ENCODE measurements at places on chromosomes 6 and 20.

DNA sequence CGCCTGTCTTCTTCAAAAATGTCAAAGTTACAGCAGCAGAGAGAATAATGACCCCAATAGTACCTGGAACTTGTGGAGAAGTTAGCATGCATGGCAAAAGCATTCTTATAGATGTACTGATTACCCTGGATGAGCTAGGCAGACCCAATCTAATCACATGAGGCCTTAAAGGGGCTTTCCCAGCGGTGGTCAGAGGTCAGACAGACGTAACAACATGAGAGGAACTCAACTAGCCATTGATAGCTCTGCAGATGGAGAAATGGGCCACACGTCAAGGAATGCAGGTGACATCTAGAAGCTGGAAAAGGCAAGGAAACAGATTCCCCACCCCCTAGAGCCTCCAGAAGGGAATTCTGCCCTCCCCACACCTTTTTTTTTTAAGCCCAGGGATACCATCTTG is 156.8 kb upstream of the ARID1B start:
- no peaks in the 10 kb centered on the region for H3K36me3 ChIP-seq
- H3K27ac ChIP-seq = no peak overlapping the region
- no peaks in the 10 kb centered on the region for H3K27me3 ChIP-seq
- no peak for DNase-seq

- no peak for DNase-seq
- peaks cover 9% of the 10 kb centered on the region for H3K36me3 ChIP-seq
- no peak overlapping the region for H3K27ac ChIP-seq
- no peaks in the 10 kb centered on the region for H3K27me3 ChIP-seq
These were observed 25.0 kb downstream of the IL22RA2 start for GRCh38 chr6:137148306-137149034.

- no peak for DNase-seq
- no peak overlapping the region for H3K27ac ChIP-seq
- H3K27me3 ChIP-seq = peaks cover 3% of the 10 kb centered on the region
- no peaks in the 10 kb centered on the region for H3K4me1 ChIP-seq
These were observed 30.2 kb downstream of the PSMG4 start for GRCh38 chr6:3288711-3289663.

GRCh38 chr6:111038534-111039252 is 48.6 kb upstream of the SLC16A10 start:
- no peak overlapping the region for H3K4me3 ChIP-seq
- H3K36me3 ChIP-seq = peaks cover 1% of the 10 kb centered on the region
- no peak for DNase-seq
- H3K27ac ChIP-seq = no peak overlapping the region

GRCh38 chr6:44117397-44118128 is 9.7 kb downstream of the MRPL14 start:
- H3K27ac ChIP-seq = no peak overlapping the region
- H3K27me3 ChIP-seq = no peaks in the 10 kb centered on the region
- no peak for DNase-seq
- H3K36me3 ChIP-seq = peaks cover 13% of the 10 kb centered on the region
- H3K4me1 ChIP-seq = peaks cover 20% of the 10 kb centered on the region
- H3K4me3 ChIP-seq = no peak overlapping the region

GRCh38 chr20:50369225-50370035 is 140.8 kb upstream of the PTPN1 start:
- H3K36me3 ChIP-seq = peaks cover 2% of the 10 kb centered on the region
- no peaks in the 10 kb centered on the region for H3K4me1 ChIP-seq
- H3K27ac ChIP-seq = no peak overlapping the region
- H3K27me3 ChIP-seq = peaks cover 29% of the 10 kb centered on the region

- H3K27me3 ChIP-seq = peaks cover 8% of the 10 kb centered on the region
- H3K4me1 ChIP-seq = peaks cover 9% of the 10 kb centered on the region
- H3K4me3 ChIP-seq = no peak overlapping the region
- no peak overlapping the region for H3K27ac ChIP-seq
- H3K36me3 ChIP-seq = peaks cover 2% of the 10 kb centered on the region
These were observed 36.4 kb downstream of the ERMARD start for GRCh38 chr6:169787797-169788196.
